Astrocyte of the spinal cord (primary cell): ENCODE measurements at places on chromosomes 2 and 18.

GRCh38 chr2:47046271-47046670, 108.8 kb downstream of the STPG4 start:
- DNase-seq: peak; percentile 22

DNA sequence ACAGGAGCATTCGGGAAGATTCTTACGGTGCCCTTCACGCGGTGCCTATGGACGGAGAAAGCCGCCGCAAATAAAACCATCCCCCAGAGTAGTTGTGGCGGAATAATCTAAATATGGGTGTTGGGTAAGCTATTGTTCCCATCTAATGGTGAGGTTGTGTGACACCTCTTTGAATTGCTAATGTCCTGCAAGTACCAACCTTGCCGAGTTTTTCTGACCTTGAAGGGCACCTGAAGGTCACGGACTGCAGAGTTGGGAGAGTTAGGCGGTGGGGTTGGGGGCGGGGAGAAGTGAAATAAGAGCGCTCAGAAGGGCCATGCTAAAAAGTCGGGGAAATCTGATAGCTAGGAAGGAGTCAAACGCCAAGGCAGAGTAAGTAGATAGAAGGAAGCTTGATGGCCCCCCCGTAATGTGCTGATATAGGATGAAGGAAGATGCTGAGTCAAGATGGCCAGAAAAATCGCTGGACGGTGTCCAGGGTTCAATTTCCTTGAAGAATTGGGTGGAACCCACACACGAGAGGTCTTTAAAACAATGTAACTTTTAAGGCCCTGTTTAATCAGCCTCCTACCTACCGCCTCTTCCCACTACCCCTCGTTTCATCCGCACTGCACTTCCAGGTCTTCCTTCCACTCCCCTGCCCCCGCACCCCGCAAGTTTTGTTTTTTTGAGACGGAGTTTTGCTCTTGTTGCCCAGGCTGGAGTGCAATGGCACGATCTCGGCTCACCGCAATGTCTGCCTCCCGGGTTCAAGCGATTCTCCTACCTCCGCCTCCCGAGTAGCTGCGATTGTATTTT, 600 bp downstream of the KATNAL2 start:
- peak; percentile 36 for DNase-seq

GRCh38 chr18:13235981-13236380, 17.4 kb downstream of the LDLRAD4 start:
- no peak for DNase-seq

- DNase-seq: peak; percentile 50
These were observed 678.8 kb downstream of the KCNJ3 start for GRCh38 chr2:155377266-155377680.

DNA sequence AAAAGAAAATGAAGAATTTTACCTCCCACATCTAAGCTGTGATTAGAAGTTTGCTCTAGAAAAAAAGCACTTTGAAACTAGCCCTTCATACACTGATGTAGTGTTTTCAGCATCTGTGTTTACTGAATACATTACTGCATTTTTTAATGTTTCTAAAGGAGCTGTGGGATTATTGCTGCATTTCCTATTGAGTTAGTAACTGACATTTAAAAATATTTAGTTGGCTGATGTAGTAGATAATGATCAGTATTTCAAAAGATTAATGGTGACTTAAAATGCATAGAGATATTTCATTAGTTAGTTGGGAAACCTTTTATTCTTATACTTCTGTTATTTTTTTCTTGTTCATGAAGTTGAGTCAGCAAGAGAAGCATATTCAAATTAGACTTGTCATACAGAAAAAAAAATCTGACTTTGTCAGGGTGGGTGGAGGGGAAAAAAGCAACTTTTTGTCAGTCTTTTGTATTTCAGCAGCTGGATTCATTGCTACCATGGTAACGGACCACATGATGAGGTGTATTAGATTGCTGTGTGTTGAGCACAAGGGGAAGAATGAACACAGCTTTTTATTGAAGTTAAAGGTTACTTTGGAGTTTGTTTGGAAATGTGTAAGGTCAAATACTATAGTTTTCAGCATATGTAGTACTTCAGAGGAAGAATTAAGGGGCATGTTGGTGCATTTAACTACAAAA, at the start of gene DTNA:
TSS of gene DTNA (plus strand) at position 549 of the 692 bp plus-strand sequence. CDS start 45,679 bp downstream, outside the sequence.
- peak; percentile 96 for DNase-seq

- DNase-seq: no peak
These were observed 37.6 kb upstream of the PARD3B start for GRCh38 chr2:204507636-204508035.

DNA sequence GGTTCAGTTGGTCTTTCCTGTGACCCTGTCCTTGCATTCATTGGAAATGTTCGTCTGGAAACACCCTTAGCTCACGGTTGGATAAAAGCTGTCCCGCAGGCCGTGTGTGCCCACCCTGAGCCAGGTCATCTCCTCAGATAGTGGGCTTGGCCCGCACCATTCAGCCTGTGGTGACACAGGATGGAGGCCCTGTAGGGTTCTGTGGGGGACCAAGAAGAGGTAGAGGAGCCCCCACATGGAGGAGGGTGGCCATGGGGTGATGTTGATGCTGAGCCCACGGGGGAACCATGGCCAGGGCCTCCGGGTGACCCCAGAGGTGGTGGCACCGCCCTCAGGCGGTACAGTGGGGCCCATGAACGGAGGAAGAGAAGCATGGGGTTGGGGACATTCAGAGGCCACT, 62.7 kb downstream of the ASAP2 start:
- no peak for DNase-seq

DNA sequence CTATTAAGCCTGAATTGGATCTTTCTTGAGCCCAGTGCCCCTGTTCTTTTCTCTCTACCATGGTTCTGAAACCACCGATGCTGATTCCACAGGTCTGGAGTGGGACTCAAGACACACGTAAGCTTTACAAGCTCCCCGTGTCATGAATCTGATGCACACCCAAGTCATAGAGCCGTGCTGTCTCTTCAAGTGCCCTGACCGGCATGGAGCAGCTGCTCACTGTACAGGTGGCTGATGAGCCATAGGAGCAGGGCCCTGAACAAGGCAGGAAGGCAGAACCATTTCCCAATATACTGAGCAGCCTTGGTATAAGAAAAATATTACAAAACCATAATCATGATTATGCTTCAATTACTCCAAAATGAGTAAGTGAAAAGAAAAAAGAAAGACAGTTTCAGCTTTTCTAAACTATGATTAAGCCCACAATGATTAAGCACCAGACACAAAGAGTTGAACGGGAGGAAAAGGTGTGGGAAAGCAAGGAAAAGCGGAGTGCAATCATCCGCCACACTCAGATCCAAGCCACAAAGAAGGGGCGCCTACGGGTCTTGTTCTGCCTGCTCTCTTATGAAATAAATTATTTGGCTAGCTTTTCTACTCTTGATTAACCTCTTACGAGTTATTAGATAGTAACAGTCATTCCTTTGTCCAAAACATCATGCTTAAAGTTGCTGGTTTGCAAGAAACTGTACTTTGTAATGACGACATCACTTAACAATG, 41.7 kb downstream of the NOL10 start:
- DNase-seq: no peak

GRCh38 chr2:67760995-67761394, 301.8 kb downstream of the C1D start:
- no peak for DNase-seq

DNA sequence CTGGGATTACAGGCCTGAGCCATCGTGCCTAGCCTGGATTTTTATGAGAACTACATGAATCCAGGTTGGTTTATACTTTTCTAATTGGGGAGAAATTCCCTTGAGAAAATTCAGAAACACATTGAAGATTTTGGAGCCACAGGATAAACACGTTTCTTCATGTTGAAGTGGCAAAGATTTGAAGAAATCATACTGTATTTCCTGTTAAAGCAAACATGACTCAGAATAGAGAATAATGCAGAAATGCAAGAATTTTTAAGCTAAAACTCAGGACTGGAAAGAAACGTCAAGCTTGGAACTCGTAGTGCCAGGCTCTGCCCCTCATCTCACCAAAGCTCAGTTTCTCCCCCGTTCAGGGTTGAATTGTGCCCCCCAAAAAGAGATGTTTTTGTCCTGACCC, 32.1 kb upstream of the TAF1B start:
- DNase-seq: no peak

DNA sequence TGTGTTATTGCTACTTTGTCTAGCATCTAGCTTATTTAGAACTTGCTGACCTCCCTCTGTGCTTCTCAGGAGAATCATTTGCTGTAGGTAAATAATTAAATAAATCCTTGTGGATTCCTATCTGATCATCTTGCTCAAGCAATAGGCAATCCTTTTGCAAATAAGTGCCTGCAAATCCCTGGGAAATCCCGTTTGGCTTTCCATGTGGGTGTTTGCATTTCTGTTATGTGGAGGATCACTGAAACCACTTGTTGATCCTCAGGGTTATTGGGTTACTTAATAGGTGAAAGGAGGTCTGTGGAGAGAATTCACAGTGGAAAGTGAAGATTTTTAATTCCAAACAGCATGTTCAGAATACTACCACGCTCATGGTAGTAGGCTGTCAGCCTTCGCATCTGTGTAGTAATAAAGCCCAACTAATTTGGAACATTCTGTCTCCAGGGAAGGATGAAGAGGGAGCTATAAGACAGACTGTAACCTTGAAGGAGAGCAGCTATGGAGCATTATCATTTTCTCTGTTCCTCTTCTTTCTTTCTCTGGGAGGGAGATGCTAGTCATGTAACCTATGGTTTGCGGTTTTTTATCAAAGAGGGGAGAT, 72.5 kb downstream of the GULP1 start:
- DNase-seq: no peak

- no peak for DNase-seq
These were observed 42.0 kb downstream of the MYO7B start for GRCh38 chr2:127577503-127577902.

DNA sequence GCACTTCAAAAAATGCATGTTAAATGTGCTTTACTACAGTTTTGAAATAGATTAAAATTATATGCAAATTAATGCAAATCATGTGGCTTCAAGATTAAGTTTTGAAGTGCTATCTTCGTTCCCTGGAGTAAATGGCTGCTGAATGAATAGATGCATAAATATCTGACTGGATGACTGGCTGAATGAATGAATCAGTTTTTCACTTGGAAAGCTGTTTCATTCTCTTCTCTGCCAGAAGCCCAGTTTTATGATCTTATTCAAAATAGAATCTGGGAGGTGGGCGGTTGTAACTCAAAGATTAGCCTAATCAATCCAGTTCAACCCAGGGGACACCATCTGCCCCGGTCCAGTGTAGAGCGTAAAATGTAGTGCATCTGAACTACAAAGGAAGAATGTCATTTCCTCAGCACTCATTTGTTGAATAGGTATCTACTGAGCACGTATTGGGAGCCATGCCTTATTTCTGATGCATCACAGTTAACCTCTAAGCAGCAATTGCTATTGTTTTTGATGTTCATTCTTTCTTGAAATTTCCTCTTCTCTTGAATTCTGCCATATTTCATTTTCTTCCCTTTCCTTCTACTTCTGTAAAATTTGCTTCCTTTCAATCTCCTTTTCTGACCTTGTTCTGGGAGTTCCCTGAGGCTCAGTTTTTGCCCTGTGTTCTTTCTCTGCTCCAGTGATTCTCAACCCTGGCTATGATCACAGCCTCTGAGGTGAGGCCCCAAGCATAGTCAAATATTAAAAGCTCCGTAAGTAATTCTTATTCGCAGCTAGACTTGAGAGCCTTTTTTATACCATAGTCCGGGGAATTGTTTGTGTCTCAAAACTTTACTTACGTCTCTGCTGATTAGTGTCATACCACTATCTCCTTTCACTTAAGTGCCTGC, 282.7 kb downstream of the PARD3B start:
- DNase-seq: no peak

DNA sequence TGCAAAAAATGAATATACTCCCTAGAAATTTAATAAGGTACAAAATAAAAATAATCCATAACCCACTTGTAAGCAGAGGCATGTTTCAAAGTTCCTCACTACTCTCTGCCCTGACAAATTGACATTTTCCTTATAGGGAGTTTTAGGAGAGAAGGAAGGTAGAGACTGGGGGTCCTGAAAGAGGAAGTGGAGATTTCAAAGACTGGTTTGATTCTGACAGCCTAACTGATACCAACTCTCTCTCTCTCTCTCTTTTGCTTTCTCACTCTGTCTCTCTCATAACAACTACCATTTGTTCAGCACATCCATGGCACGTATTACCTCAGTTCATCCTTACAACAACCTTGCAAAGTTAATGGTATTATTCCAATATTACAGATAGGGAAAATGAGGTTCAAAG, 18.6 kb downstream of the FZD7 start:
- DNase-seq: no peak

GRCh38 chr2:182446087-182446486, 19.3 kb upstream of the PDE1A start:
- DNase-seq: no peak

GRCh38 chr18:48930926-48931325, 19.8 kb downstream of the SMAD7 start:
- DNase-seq: no peak

DNA sequence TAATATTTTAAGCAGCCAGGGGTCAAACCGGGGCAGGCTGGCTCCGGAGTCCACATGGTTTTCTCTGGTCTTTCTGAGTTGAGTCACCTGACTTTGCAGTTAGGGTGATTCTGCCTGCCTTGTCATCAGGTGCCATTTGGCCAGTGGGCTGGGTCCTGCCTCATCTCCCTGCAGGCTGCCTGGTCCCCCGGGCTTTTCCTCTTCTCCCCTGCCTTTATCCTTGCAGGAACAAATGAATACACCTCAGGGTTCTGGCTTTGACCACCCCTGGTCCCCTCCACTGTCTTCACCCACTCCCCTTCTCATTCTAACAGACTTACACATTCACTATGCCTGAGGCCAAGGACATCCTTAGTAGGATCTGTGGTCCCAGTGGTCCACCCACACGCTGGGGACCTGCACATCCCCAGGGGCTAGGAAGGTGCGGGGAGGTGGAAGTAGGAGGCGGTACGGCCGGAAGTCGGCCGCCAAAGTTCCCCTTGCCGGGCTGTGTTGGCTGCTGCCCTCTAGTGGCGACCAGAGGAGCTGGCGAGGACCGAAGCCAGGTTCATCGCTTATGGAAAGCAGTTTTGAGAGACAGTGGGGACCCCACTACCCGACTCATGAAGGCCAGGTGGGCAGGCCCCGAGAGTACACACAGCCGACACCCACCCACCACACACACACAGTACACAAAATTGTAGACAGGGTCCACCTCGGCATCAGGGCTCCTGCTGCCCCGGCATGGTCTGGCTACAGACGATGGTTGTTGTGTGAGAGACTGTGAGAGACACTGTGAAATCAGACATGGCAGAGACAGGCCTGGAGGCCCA, 6.3 kb upstream of the TEX261 start:
- peak; percentile 60 for DNase-seq

DNA sequence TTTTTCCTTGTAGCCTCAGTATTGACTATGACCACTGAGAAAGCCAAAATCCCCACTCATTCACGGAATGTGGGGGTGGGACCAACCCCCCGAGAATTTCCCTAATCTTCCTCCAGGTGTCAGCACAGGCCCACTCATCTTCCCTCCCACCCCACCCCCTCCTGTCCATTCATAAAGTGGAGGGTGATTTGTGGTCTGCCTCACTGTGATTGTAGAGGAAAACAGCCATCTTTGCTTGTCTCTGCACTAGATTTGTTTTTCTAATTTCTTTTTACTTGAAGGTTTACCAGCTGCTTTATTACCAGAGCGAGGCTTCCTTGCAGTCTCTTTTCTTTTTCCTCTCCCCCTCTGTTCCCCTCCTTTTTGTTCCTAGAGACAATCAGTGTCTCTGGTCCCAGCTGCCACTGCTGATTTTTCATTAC, 171.8 kb downstream of the ICOS start:
- DNase-seq: peak; percentile 5
